ENCODE measurements at places on chromosomes 2 and 18.
A peak's percentile ranks its signal among the peaks of the same experiment; 100 is the strongest.

GRCh38 chr18:22009242-22009641, 160.1 kb upstream of the GATA6 start:
- DNase-seq = no peak

- DNase-seq = no peak
Observed at GRCh38 chr18:23776306-23776705, 87.1 kb downstream of the LAMA3 start.

GRCh38 chr2:3094318-3094717, 283.3 kb downstream of the EIPR1 start:
- no peak for DNase-seq

- DNase-seq = peak; percentile 6
Observed at GRCh38 chr2:154762638-154763037, 64.1 kb downstream of the KCNJ3 start.

DNA sequence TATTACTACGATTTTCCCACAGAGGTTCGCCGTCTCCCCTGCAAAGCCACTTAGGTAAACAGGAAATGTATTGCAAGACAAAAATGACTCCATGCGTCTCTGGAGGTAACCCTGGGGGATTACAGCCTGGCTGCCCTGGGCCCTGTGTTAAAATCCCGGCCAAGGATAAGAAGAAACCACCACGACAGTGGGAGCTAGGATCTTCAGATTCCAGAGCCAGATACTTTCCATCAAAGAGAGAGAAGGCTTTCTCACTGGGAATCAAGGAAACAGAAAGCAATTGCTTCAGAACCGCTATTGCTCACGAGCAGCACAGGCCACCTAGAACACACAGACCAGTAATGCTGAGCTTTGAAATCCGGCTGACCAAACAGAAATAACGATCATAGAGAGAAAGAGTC, 97.9 kb upstream of the ZNF516 start:
- no peak for DNase-seq

DNA sequence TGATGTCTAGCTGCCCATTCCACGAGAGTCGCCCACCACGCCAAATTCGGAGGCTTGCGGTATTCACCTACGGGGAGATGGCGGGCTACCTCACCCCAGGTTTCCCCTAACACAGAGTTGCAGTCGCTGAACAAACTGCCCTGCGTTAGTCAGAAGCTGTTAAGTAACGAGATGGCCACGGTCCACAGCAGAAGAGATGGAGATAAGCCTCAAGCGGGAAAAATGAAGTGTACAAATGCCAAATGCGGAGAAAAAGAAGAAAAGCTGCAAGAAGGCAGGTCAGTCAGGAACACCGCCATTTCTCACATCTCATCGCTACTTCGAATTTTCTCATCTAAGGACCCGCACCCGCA, 425 bp downstream of the ASB3 start:
- no peak for DNase-seq

DNA sequence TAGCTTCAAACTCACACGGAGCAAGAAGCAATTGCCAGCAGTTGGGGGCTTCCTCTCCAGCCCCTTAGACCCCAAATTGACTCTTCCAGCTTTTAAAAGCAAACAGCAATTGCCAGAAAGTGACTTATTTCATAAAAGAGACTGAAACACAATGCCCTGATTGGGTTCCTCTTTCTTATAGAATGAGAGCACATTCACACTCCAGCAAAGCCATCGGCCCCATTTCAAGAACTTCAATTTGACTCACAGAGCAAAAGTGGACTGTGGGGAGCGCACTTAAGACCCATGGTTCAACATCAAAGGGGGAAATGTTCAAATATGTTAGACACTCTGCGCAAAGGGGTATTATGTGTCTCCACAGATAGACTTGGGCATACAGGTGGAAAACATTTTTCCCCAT, 484.7 kb downstream of the BCL11A start:
- no peak for DNase-seq

- no peak for DNase-seq
Observed at GRCh38 chr18:9323750-9324445, 10.7 kb upstream of the TWSG1 start.

DNA sequence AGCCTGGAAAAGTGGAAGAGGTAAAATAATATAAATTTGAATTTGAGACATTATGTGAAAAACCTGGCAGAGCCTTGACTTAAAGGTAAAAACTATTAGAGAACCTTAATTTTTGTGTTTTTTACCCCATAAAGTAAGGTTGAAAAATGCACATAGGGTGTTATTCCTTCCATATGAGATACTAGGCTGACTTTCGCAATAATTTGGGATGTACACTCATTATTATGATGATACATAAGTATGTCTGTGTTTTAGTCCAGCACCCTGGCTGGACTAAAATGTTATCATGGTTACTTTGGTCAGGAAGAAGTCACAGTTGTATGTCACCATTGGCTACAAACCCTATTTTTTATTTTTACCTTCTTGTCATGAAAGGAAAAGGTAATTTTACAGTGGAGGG, 19.8 kb downstream of the NEMP2 start:
- DNase-seq = no peak

- peak; percentile 18 for DNase-seq
Observed at GRCh38 chr2:223952280-223952968, 4.8 kb upstream of the MRPL44 start.

GRCh38 chr2:174246944-174247381, 1.4 kb downstream of the OLA1 start:
- peak; percentile 24 for DNase-seq

GRCh38 chr2:197547163-197547900, 31.5 kb downstream of the MOB4 start:
- DNase-seq = no peak

DNA sequence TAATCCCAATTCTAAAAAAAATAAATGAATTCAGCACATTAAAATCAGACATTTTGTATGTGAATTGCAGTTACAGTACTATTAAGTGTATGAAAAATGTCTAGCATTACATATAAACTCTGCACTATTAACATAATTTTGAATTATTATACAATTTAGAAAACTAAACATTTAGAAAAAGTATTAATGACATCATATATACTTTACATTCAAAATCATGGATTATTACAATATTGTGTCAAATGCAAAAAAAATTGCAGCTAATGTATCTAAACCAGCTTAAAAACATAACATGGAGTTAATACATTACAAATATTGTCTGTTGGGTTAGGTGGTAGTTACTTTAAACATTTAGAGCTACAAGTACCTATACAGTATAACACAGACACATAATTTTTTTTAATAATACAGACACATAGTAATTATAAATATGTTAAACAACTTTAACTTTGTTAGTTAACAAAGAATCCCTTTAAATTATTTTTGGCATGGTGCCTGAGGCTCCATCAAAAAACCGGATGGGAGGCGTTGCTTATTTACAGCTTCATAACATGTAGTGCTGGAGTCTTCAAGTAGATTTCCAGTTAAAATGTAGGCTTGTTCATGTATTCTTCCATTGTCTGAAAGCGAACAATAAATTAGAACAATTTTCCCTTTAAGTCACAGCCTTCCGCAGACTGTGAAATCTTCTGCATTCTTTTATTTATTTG, 79.1 kb downstream of the AP1S3 start:
- DNase-seq = no peak

DNA sequence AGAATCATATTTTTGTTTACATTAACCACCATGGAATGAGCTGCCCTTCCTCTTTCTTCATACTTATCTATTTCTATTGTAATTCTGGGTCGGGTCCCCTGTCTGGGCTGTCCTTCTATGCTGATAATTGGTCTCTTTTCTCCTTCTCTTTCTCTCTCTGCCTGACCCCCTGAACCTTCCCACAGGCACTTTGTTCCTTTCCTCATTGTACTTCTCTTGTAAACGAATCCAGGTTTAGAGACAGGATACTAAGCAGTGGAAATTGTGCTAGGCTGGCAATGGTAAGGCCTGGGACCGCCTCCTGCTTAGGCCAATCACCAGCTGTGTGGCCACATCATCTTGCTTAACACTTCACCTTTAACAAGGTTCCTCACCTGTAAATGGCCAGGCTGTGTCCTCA, 137.0 kb downstream of the ZNF532 start:
- no peak for DNase-seq

GRCh38 chr2:121810959-121811853, 55.8 kb downstream of the TSN start:
- peak; percentile 28 for DNase-seq

DNA sequence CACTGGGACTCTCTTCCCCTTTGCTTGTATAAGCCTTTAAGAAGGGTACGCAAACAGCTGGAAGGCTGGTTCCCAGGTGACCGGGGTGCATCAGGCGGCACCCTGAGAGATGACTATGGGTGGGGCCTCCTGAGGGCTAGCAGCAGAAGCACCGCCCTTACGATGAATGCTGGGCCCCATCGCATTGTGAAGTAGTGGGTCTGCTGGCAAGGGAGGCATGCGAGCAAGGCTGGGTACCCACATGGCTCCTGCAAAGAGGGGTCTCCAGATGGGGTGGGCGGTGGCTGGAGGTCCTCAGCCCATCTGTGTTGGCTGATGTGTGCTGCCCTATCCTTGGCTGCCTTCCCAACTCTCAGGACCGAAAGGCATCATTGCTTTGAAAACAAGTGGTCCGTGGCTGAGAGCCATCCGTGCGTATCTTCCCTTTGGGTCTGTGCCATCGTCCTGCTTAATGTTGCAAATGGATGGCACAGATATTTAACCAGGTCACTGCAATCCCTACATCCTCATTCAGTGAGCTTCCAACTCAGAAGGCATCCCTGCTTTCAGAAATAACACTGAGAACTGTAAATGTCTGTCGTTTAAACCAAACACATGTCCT, 83.5 kb upstream of the GPC1 start:
- DNase-seq = no peak

DNA sequence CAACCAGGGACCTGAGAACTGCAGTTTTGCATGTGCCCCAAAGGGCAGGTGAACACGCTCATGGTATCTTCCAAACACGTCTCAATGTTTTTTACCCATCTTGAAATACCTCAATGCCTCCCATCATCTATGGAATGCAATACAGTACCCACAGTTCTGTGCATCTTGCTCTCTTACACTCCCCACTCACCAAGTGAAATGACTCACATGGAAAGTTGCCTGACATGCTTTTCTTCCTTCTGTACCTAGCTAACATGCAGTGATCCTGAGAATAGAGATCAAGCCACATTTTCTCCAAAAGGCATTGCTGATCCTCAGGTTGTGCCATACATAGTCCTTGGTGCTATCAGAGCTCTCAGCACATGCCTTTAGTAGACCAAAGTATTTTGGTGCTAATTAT, 373.9 kb downstream of the GPD2 start:
- DNase-seq = no peak

- no peak for DNase-seq
Observed at GRCh38 chr2:130347220-130347925, 4.7 kb downstream of the IMP4 start.

DNA sequence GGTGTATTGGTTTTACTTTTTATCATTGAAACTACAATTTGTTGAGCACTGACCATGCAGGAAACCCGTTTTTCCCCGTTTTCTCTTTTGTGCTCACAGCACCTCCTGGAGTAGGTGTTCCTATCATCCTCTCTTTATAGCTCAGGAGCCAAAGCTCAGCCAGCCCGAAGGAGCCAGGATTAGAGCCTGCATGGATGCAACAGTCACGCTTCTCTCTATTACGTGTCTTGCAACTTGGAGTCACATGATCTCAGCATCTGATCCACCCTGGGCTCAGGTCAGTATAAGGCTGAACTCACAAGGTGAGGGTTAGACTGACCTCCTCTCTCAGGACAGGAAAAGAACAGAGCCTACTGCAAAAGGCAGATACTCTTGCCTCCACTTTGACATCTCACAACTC, 150.5 kb downstream of the MBP start:
- no peak for DNase-seq

DNA sequence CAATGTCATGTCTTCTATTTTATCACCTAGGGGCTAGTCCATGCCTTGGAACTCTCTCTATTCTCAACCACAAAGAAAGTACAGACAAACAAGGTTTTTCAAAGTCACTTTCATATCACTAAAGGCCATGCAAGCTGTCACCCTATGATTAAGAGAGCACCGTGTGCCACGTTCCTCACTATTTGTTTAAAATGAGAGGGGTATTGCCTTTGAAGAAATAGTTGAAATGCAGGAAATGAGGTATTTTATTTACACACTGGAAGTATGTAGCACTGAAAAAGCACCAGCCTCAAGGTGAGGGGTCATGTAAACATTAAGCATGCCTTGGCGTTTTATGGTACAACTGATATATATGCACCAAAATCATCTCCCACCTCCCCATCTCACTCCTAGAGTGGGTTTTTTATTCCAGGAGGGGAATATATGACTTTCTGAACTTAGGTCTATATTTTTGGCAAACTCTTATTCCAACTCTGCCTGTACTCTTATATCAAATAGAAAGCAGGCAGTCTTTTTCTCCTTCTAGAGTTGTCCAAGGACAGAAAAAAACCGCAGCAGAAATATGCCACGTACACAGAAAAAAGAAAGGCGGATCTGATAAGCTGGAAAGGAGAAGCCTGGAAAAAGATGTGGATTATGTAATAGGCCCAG, 53.5 kb downstream of the VSNL1 start:
- DNase-seq = no peak

- DNase-seq = no peak
Observed at GRCh38 chr2:188527141-188527540, 235.5 kb downstream of the GULP1 start.

GRCh38 chr18:60053747-60054304, 154.0 kb downstream of the PMAIP1 start:
- DNase-seq = peak; percentile 5

DNA sequence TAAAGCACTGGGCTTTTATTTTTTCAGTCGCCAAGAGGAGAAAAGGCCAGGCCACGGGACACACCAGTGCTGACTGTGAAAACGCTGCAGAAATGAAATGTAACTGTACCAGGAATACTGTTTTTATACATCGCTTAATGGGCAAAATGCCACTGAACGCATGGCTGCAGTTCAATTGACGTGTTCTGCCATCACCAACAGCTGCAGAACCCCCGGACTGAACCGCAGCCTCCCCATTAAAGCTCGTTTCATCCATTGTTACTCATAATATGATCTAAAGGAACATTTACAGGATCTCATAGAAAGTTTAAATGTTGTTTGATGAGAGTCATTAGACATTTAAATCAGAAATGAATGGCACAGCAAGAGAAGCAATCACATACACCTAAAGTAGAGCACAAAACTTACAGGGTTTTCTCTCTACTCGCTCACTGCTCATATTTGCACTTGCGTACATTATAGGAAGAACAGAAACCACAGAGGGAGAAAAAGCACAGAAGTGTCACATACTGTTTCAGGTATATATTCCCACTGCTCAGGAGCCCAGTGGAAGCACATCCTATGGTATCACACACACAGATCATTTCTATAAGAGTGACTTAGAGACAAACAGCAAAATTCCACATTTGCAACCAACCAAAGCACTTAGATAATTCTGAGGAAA, 35.3 kb downstream of the TCF4 start:
- DNase-seq = no peak

DNA sequence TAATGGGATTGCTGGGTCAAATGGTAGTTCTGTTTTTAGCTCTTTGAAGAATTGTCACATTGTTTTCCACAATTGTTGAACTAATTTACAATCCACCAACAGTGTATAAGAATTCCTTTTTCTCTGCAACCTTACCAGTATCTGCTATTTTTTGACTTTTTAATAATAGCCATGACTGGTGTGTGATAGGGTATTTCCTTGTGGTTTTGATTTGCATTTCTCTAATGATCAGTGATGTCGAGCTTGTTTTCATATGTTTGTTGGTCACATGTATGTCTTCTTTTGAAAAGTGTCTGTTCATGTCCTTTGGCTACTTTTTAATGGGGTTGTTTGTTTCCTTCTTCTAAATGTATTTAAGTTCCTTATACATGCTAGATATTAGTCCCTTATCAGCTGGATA, 322.3 kb downstream of the CDH2 start:
- DNase-seq = no peak

GRCh38 chr2:200376513-200377354, 70.2 kb downstream of the SPATS2L start:
- DNase-seq = no peak
